Stromal cell of bone marrow (primary cell): ENCODE measurements at places on chromosomes 1 and 21.

DNA sequence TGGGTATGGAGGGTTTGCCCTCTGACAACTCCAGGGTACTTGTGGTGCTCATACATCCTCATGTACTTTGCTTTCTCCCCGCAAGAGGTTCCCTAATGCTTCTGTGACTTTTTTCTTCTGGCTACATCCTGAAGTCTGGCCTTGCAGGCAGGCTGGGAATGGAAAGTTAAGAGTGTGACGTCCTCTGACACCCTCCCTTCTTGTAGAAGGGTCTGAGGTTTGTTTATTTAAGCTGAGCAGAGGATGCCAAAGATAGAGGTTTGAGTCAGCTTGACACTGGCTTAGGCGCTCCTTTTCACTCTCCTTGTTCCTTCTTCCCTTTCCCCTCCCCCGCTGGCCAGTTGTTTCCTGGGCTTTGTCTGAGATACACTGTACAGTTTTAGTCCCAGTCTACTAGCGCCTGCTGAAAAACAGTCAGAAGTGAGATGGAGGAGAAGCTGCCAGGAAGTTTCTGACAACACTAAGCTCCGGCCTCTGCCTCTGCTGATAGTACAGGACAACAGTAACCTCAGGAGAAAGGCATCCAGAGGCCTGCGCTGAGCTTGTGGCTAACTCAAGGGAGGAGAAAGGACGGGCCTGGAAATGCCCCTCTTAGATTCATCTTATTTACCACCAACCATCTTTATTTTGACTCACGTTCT lies at the start of gene MACF1:
Gene MACF1 (plus strand): TSS at position 255 of the 641 bp plus-strand sequence. CDS start 328 bp downstream, at position 583.
- DNase-seq, result peak; percentile 93

GRCh38 chr1:196951711-196952394 lies 8.3 kb downstream of the CFHR2 start:
- DNase-seq, result peak; percentile 36

- no peak for DNase-seq
Measured at GRCh38 chr1:36320767-36321118, 2.7 kb downstream of the EVA1B start.

DNA sequence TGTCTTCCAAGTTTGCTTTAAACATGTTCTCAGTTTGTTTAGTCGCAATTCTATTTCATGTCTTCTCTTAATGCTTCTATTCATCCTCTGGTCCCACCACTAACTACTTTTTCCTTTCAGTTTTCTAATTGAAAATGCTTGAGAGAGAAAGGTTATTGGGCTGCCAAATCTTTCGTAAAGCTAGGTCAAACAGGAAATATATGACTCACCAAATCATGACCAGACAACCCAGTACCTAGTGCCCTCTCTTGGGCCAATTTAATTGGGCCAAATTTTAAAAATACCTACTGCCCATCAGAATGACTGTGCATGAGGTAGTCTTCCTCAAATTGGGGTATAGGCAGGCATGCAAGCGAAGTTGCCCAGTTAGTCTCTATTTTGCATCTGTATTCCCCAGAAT lies 295.4 kb upstream of the PBX1 start:
- DNase-seq, result no peak

- DNase-seq, result no peak
Measured at GRCh38 chr1:92483610-92484471, 2.9 kb downstream of the GFI1 start.

- DNase-seq, result no peak
Measured at GRCh38 chr1:17852383-17852782, 97.2 kb downstream of the ACTL8 start.

DNA sequence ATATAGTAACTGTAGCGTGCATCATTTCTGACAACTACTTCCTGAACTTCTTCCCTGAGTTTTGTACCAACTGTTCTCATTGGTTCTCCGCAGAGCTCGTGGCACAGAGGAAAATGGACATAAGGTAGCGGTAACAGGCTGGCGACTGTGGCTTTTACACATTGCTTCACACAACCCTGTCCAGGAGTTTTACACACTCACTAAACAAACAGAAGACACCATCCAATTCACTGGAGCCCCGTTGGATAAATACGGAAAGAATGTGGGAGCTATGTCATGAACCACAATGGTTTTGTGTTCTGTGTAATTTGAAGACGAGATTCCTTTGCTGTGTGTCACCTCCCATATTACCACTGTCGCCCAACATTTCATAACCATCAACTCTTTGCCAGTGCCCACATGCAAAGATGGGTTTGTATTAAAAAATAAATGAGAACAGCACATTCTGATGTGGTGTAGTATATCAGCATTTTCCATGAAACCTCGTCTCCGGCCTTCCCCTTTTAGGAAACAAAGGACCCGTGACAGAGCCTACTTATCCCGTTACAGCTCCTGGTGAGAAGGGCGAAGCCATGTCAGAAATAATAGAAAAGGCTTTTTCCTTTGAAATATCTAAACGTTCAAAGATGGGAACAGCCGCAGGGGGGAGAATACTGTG lies 47.4 kb upstream of the ENAH start:
- peak; percentile 99 for DNase-seq

- no peak for DNase-seq
Measured at GRCh38 chr1:52041551-52042185, 8.1 kb upstream of the KTI12 start.

DNA sequence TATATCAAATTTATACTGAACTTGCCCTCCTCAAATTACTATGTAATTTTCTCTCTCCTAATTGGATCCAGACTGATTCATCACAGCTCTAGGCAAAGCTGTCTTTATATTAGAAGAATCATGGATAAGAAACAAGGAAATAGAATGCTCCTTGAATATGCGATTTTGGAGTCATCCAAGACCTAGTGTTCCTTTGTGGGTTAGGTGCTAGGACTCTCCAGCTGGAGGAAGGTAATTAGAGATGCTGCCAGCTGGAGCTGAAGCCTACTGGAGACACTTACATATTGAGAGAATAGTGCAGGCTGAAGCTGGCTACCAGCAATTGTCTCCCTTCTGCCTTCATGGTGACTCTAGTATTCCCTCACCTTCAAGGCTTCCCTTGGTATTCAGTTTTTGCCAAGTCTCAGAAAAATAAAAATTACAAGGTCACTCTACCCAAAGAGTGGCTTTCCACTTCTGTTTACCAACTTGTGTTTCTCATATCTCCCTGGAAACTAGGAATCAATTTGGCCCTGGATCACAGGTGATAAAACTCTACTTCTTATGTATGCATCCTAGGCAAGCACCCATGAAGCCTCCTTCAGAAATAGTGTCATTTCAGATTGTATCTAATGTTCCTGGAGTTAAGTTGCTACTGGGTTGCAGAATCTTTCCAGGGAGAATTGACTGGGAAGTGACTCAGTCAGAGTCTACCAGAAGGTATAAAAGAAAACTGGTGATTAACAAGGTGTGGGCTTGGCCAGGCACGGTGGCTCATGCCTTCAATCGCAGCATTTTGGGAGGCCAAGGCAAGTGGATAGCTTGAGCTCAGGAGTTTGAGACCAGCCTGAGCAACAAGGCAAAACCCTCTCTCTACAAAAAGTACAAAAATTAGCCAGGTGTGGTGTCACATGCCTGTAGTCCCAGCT lies 24.4 kb upstream of the DOCK7 start:
- no peak for DNase-seq

DNA sequence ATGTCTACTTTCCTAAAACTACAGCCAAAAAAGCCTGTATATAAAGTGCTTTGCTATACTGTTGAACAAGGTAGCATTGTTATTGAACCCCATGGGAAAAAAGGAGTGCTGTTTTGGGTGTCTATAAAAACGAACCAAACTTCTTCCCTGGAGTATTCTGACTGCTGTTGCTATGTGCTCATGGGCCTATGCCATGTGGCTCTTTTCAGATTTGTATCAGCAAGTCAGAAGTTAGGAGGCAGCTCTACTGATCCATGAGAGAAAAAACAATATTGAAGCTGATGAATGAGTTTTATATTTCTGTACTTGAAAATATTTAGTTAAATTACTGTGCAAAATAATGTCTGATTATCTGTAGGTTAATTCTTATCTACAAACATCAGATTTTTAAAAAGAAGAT lies 66.5 kb downstream of the ADGRL2 start:
- peak; percentile 9 for DNase-seq

GRCh38 chr21:34647555-34647954 lies 21.2 kb upstream of the CLIC6 start:
- DNase-seq, result no peak

DNA sequence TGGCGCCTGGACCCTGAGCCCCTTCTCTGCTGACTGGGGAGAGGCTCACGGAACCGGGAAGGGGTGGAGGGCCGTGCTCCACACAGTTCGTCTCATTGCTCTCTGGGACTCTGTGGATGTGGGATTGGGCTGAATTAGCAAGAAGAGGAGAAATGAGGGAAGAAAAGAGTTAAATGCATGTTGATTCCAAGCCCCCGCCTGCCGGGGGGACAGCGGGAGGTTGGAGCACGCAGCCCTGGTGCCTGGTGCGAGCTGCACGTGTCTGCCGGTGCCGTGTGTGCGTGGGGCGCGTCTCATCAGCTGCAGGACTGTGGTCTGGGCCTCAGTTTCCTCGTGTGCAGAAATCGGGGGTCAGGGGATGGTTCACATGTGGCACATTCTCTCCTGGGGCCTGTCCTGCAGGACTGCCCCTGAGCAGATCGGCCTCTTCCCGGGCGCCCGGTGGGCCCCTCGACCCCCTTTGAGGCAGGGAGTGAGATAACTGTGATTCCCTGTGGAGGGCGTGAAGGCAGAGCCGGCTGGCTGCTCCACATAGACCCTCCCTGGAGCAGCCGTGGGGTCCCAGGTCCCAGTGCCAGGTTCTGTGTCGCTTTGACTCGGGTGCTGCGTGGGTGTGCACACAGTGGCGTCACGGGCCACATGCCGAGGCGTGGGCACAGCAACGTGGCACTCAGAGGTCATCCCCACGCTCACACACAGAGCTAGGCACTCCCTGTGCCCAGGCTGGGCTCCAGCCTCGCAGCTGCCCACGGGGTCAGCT lies 11.4 kb downstream of the SAMD11 start:
- no peak for DNase-seq

DNA sequence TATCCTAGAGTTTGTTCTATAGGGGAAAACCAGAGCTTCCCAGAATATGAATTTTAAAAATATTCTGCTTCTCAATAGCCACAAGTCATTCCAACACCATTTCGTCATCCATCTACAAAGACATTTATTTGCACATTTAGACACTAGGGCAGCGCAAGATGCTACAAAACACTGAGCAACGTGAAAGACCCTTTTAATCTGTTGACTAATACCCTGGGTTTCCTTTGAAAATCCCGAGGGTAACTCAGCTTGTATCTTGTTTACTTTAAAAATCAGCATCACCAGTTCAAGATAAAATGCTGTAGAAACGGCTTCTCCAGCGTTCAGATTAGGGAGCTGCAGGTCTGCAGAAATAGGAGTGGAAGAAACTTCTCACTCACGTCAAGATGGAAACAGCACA lies 13.5 kb downstream of the PDPN start:
- no peak for DNase-seq

GRCh38 chr1:71312545-71312944 lies 231.7 kb upstream of the ZRANB2 start:
- DNase-seq, result no peak

DNA sequence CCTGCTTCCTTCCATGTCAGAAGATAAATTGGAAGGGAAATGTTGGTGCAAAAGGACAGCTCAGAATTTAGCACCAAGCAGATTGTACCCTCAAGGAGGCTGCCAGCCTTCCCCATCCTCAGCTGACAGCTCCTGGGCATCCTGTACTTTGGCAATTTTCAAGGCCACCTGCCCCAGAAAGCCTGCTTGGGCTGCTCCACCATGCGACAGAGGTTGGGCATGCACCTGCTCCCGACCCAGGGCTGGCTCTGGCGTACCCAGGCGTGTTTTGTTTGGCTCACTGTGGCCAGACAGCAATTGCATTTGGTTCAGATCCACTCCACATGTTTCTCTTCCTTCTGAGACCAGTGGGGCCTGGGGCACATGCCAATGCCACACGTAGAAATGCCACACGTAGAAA lies 547.8 kb downstream of the NPHP4 start:
- no peak for DNase-seq

DNA sequence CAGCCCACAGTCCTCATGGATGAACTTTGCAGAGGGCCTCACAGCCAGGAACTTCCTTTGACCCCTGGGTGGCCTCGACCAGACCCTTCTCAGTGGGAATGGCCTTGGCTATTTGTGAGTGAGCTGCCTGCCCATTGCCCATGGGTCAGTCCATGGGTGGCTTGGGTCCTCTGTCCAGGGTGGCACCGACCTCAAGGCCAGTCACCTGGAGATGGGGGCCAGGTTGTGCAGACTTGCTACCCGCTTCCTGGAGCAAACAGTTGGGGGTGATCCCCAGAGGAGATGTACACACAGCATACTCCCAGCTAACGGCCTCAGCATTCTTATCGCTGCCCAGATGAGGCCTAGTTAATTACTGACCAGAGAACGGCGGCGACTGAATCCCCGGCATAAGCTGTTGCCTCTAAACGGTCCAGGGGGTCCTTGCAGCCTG lies 23.1 kb upstream of the IFNLR1 start:
- no peak for DNase-seq

DNA sequence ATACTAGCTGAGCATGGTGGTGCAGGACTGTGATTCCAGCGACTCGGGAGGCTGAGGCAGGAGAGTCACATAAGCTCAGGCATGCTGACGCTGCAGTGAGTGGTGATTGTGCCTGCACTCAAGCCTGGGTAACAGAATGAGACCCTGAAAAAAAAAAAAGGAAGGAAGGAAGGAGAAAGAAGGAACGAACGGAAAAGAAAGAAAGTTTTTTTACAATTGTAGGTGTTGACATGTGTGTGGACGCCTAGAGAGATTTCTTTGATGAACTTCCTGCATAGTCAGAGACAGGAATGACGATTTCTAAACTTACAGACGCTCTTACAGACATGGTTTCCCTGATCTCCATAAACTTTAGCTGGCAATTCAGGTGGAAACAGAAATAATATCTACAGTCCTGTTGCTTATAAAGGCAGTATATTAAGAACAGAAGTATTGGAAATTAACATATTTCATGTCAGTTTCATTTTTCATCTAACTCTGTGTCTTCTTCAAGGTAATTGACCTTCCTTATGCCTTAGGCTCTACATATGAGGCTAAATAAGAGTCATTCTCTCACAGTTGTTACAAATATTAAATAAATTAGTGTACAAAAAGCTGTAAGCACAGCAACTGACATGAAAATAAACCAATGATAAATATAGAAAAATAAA lies 4.1 kb downstream of the SAMSN1 start:
- DNase-seq, result no peak

GRCh38 chr1:208510192-208510952 lies 266.2 kb upstream of the PLXNA2 start:
- peak; percentile 25 for DNase-seq

DNA sequence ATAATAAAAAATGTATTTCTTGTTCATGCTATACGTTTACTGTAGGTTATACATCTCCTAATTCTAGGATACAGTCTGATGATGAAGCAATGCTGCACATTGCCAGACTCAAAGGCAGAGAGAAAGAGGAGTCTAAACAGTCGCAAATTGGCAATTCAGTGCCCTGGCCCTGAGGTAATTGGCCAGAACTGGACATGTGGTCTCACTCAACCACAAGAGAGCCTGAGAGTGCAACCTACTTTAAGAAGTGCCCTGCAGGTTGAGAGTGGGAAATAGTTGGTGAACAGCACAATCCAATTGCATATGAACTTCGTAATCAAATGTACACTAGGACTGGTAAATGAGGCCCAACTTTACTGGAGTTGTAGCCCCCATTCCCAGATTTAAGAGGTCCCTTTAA lies 5.0 kb upstream of the SLC35A3 start:
- no peak for DNase-seq
